ENCODE measurements at places on chromosomes 2 and 18. TPM values are rescaled to one million over a fixed set of nuclear protein-coding genes. Genes with fewer than 3 reads are reported as not detected.

The LOXL3 gene
- total RNA-seq: 110 TPM

The APCDD1 gene
- total RNA-seq: 8.2 TPM

The OR6B2 gene
- total RNA-seq: not detected

The STK39 gene
- 12.8 TPM for total RNA-seq

The C2orf78 gene
- not detected for total RNA-seq

The GLI2 gene
- total RNA-seq: 10.0 TPM

The ACVR1 gene
- 62.4 TPM for total RNA-seq

The ZNF385B gene
- not detected for total RNA-seq

The NEURL3 gene
- not detected for total RNA-seq

The REG3A gene
- not detected for total RNA-seq

The ANKRD53 gene
- 0.30 TPM for total RNA-seq

The CLEC4F gene
- total RNA-seq: not detected

The AGXT gene
- not detected for total RNA-seq

The IGFBP5 gene
- 1,272 TPM for total RNA-seq

The DNAH7 gene
- total RNA-seq: 0.46 TPM

The LYG1 gene
- total RNA-seq: 0.59 TPM

The UBE2E3 gene
- total RNA-seq: 62.7 TPM
